ENCODE measurements at places on chromosomes 1 and 21. TPM values are rescaled to one million over a fixed set of nuclear protein-coding genes. Genes with fewer than 3 reads are reported as not detected.

NTMT2 gene
- total RNA-seq: not detected

OR2T29 gene
- not detected for total RNA-seq

WNT2B gene
- total RNA-seq: 0.65 TPM

ZFP69 gene
- 3.0 TPM for total RNA-seq
